ENCODE measurements at places on chromosomes 13 and 19.

DNA sequence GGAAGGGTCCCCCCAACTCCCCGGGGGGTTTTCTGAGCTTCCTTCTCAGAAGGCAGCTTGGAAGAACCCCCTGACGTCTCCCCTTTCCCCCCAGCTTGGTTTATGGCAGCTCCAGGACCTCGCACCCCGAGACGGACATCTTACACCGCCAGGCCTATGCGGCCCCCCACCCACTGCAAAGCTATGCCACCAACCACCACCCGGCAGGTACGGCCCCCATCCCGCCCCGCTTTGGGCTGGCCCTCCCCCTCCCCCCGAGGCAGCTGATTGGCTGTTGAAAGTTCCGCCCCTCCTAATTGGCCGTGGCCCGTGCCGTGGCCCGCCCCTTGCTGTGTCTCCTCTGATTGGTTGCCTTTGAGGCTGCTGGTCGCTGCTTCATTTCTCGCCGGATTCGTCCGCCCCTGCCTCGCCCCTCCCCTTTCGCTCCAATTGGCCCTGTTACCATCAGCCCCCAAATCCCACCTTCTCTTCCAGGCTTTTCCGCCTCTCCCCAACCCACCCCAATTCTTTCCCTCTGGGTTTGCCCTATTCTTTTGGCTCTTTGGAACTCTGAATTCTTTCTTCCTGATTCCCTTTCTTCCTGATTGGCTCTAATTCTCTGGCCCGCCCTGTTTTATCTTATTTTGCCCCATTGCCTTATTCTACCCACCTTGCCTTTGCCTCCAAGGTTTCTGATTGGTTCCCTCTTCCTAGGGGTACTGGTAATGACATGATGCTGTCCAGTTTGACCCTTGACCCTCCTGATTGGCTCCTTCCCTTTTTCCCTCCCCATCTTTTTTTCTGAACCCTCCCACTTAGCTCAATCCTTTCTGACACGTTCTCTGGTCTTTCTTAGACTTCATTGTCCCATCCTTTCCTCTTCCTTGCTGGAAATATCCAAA, 2.5 kb downstream of the PRR12 start:
- peak; percentile 91 for DNase-seq

DNA sequence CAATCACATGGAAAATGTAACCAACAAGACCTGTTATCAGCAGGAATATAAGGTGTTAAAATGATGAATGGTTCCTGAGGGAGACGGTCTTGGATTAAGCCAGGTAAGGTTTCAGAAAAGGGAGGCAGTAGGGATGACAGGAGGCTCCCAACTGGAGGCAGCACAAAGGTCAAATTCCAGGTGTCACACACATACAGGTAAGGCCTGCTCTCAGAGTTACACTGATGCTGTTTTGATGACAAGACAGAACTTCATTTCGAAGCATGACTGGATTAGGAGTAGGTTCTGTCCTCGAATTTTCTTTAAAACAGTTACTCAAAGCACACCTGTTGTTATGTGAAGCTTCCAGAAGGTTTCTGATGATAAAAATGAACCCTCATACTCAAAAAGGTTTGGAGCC, 7.4 kb downstream of the MED26 start:
- DNase-seq, result no peak

DNA sequence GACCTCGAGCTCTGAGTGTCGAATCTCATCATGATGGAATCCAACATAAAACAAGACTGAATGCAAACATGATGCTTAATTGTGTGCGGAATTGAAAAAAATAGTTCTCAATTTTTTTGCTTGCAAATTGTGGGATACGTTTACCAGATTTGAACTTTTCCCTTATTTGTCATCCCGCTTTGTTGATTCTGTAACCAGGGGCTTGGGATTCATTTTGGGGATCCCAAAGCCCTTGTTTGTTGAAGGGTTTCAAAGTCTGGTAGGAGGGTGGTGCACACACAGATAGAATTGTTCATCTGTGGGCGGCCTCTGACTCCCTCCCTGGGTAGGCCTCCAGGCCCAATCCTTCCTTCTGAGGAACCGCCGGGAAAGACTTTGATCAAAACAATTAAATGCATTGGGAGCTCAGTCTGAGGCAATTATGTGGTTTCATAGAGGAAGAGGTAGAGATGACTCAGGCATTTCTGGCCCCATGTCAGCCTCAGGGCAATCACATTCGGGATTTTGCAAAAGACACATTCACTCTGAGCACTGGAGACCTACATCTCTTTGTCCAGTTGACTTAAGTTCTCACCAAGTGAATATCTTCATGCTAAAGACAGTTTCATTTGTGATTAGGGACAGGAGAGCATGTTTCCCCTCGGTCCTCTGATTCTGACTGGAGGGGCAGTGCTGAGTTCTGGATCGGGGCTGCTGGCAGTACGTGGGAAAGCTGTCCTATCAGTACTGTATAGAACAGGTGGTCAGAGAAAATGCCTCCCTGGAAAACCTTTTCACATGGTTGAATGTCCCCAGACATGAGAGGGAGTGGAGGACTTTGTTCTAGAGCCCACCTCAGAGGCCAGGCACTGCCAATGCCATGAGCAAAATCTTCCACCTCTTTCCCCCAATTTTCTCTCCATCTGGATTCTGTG, 27.8 kb upstream of the IGFL4 start:
- no peak for DNase-seq

DNA sequence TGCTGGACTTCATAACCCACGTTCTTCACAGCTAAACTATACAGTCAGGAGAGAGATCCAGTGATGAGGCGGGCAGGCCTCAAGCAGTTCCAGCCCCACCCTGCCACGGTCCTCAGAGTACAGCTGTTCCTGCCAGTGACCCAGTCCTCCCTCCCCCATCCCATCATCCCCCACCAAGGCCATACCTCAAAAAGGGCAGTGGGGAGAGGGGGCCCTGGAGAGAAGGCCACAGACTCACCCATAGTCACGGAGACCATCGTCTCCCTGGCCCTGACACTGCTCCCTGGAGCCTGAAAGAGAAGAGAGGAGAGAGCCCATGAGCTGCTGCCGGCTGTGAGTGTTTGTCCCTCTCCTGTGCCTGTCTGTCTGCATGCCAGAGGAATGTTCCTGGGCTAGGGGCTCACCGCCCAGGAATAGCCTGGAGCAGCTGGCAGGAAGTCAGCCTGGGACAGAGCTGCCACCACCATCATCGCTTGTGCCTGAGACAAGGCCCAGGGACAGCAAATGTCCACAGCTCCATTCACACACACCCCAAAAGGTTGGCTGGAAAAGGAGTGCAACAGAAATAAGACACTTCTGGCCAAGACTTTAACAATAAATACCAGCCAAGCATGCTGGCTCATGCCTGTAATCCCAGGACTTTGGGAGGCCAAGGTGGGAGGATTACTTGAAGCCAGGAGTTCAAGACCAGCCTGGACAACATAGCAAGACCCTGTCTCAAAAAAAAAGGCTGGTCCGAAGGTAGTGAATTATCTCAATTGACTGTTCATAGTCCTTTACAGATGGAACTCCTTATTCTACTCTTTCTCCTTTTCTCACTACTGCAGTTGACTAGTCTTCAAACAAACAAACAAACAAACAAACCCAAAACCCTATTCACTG, 6.4 kb downstream of the C19orf47 start:
- DNase-seq, result no peak

DNA sequence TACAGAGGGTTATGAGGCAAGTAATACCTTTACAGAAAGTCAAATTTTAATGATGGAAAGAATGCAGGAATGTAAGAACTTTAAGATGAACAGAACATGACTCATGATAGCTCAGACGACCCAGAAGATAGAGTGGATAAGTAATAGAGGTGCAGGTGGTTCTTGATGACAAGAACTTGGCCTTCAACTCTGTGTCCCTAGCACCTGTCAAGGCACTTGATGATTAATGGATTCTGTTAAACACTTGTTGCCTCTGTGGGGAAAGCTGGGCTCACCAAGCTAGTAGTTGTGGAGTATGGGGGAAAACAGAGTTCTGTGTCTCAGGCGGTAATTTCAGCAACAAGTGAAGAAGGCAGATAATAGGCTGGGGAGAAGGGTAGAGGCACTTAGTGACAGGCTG, 306.2 kb downstream of the ATP8A2 start:
- no peak for DNase-seq

DNA sequence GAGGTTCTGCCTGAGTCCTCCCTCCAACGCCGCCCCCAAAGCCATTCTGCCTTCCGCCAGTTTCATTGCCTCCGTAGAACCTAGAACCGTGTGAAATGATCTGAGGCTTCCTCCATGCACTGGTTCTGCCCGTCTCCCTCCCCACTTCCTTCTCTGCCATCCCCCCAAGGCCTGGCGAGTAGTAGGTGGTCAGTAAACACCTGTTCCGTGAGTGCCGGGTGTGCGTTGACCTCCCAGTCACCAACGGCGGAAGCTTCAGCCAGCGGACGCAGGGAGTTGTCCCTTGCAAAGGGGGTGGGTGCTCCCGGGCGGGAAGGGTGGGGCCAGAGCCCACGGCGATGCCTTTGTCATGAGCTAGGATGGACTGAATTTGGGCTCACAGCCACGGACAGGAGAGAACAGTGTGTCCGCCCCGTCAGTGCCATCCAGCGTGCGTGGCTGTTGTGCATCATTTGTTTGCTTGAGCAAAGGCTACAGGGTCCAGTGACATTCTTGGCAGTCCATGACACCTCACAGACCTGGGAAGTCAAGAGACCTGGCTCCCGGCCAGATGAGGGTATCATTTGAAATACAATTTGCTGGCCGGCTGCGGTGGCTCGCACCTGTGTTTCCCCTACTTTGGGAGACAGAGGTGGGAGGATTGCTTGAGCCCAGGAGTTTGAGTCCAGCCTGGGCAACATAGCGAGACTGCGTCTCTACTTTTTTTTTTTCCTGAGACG, 43.1 kb downstream of the NFIC start:
- no peak for DNase-seq

DNA sequence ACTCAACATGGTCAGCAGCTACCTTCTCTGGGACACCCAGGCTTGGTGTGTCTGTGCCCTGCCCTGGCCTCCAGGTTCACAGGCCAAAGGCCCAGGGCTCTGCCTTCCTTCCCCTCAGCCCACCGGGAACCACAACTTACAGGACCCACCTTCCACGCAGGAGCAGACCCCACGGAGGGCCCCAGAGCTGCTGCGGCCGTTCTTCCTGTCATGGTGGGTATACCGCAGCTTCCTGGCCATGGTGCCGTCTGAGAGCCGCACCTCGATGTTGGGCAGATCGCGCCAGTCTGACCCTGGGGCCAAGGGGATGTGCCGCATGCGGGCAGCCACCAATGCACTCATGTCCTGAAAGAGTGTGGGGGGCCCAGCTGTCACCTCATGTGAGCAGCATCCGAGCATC, 17.2 kb upstream of the EIF3G start:
- no peak for DNase-seq

DNA sequence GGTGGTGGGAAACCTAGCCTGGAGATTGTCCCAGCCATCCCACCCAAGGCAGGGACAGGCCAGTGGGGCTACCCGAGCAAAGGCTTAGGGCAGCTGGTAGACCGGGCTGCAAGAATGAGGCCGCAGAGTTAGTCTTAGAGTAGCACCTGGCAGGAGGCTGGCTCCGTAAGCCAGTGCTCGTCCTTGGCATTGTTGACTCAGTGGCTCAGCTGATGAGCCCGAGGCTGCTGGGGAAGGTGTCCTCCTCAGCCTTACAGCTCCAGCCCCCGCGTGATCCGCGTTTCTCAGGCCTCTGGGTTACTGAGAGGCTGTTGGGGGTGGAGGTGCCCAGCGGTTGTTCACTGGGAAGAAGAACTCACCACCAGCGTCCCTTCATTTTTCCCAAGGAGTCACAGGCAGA, 24.7 kb downstream of the PPP1R37 start:
- no peak for DNase-seq

GRCh38 chr13:49935171-49936074, 717 bp downstream of the SPRYD7 start:
- no peak for DNase-seq

DNA sequence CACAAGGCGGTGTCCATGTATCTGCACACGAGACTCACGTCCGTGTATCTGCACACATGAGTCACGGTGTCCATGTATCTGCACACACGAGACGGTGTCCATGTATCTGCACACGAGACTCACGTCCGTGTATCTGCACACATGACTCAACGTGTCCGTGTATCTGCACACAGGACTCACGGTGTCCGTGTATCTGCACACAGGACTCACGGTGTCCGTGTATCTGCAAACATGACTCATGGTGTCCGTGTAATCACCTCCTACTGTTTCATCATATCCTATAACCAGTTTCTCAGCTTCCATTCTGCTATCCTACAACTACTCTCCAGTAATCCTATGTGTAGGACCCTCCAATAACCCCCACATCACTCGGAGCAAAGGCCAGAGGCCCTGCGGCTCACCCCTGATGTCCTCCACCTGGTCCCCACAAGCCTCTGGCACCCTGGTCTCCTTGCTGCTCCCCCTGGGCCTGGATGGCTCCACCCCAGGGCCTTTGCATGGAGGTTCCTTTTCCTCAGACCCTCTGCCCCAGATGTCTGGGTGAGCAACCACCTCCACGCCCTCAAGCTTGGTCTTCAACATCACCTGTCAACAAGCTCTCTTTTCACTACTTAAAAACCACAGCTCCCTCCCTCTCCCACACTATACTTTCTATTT, 2.5 kb upstream of the TMEM255B start:
- DNase-seq, result no peak

DNA sequence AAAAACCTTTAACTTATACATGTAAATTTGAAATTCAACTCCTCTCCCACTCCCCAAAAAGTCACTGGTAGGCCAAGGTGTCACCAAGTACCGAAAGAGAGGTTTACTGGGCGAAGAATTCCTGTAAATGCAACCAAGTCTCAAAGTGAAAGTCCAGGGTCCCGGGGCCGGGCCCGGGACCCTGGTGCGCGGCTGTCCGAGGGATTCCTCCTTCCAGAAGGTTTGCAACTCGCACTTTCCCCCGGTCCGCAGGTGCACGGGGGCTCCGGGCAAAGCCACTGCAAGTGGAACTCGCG, 1.1 kb downstream of the STK24 start:
- no peak for DNase-seq

DNA sequence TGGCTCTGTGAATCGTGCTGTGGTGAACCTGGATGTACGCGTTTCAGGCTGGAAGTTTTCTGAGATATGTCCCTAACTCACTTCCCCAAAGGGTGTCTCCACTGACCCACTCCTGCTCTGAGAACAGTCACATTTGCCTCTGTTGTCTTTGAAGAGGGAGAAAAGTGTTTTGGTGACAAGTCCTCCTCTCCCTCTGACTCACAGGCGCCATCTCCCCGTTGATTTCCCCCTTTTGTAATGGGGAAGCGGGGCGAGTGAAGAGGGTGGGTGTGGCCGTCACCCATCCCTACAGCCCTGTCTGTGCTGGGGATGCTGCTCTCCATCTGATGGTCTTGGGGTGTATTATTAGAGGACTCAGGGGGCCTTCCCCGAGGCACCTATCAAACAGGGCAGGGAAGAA, 9.6 kb downstream of the APC2 start:
- no peak for DNase-seq

Measured in activated naive CD8-positive, alpha-beta T cell treated with anti-CD3 and anti-CD28 coated beads, Interleukin-2, amount 50 U/mL, for 16 hours (primary cell).